SHP77 treated with DMSO at 0.1 percent for 48 hours (cell line): ENCODE measurements at places on chromosomes 16 and 17.

GRCh38 chr17:48250949-48251348, 143.4 kb downstream of the SNX11 start:
- no peak for DNase-seq

- DNase-seq: peak; percentile 16
Observed at GRCh38 chr17:79388556-79389295, 222.1 kb downstream of the RBFOX3 start.

GRCh38 chr17:35080536-35080935, 17.0 kb upstream of the RFFL start:
- DNase-seq: no peak

DNA sequence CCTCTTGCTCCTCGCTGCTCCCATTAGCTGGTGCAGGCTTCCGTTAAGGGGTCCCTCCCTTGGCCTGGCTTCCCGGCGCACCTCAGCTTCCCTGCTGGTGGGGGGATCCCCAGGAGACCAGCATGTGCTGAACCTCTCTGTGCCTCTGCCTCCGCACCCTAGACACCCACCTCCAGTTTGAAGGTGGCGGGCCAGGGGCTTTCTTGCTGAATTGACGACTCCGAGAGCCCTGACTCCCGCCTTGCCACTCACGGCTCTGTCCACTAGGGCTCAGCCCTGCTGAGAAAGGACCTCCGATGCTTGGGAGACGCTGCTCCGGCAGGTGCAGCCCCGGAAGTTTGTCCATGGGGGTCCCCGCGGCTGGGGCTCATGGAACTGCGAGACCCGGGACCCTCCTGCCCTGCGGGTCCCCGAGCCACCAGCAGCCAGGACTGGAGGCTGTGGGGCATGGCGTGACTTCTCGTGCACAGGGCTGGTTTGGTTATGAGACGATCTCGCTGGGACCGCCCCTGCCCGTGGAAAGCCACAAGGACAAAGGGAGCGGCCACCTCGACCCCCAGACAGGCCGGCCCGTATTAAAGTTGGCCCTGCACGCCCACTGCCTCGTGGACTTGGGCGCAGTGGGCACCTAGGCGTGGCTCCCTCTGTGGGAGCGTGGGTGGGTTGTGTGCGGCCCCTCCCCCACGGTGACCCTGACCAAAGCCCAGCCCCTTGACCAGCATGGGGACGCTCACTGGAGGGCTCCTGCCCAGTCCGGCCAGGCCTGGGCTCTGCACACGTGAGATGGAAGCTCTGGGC, 8.1 kb downstream of the CHMP6 start:
- DNase-seq: no peak

DNA sequence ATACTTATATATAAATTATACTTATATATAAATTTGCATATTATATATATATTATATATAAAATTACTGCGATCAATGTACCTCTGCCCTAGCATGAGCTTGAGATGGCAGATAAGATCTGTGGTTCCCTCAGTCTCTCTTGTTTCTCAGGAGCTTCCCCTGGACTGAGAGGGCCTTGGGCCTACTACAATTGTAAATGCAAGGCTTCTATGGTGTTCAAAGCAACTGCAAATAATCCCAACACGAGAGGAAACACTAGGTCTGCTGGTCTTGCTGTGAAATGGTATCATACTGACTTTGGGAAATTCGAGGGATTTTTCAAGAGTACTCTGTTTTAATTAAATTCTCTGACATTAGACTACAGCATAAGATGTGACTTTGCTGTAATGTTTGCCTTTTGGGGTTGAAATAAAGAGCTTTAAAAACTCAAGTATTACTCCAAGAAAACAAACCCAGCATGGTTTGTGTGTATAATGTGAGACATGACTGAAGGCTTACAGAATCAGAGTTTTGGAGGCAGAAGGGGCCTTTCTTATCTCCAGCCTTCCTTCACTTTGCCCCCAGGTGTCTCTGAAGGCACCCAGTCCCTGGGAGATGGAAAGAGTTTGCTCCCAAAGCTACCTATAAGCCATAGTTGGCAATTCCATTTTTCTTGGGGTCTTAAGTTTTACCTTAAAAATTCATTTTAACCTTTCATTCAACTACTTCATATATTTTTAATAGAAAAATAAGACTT, 24.2 kb downstream of the ACSM1 start:
- no peak for DNase-seq

GRCh38 chr16:9630985-9631384, 539.5 kb downstream of the HAPSTR1 start:
- DNase-seq: no peak

DNA sequence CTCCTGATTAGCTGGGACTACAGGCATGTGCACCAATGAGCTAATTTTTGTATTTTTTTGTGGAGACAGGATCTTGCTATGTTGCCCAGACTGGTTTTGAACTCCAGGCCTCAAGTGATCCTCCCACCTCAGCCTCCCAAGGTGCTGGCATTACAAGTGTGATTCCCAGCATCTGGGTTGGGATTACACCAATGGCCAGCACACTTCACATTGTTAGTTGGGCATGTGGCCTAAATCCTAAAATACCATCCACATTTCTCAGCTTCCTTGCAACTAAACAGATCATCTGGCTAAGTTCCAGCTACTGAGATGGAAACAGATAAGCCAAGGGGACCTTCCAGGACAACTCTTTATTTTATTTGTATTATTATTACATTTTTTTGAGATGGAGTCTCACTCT, 9.9 kb downstream of the RABEP2 start:
- DNase-seq: no peak

- DNase-seq: no peak
Observed at GRCh38 chr16:11046382-11046931, 102.1 kb downstream of the CLEC16A start.

GRCh38 chr17:78111016-78111726, 17.4 kb downstream of the TMC6 start:
- DNase-seq: no peak

DNA sequence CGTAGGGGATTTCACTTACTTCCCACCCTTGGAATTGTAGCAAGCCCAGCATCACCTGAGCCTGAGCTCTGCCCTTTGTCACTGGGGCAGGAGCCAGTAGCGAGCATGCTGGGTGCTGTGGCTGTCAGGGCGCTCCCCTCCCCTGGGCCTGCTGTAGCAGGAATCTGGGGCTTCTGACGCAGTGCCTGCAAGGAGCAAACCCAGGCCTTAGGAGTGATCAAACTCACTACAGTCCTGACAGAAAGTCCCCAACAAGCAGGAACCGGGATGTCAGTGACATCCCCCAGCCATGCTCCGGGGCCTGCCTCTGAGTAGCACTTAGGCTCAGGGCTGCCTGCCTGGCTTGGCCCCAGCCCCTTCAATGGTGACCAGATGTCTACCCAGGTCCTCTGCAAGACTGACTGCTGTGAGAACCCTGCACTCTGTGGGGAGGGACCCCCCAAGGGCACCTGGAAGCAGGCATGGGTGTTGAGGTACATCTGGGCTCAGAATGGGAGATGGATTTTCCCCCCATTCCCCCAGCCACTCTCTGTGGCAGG, 23.5 kb downstream of the PLD6 start:
- DNase-seq: no peak

GRCh38 chr17:34386343-34386696, 23.3 kb upstream of the CCL1 start:
- no peak for DNase-seq

DNA sequence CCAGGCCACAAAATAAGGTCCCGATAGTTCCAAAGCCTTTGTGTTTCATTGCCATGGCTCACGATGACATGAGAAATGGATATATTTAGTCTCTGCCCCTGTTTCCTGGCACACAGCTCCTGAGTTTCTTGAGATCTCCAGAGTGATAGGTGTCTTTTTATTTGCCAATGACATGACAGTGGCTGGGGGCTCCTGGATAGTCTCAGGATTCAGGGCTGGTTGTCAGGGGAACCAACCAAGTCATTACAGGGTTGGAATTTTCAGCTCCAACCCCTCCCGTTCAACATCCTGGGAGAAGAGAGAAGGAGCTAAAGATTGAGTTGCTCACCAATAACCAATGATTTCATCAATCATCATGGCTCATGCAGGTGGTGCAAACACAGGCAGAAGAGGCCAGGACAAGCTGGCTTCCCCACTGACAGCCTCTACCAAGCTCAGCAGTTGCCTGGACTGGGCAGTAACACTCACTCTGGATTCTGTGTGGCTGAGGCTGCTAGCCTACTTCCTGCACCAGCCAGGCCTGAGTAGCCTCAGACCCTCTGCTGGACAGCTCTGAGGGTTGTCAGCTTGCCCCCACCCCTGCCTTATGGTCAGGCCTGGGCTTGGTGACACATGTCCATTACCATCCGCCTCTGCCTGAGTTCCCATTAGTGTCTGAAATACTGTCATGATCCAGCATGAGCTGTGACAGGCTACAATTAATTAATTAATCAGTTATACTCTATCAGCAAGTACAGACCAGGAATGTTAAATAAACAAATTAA, 534.4 kb upstream of the CDH5 start:
- no peak for DNase-seq

DNA sequence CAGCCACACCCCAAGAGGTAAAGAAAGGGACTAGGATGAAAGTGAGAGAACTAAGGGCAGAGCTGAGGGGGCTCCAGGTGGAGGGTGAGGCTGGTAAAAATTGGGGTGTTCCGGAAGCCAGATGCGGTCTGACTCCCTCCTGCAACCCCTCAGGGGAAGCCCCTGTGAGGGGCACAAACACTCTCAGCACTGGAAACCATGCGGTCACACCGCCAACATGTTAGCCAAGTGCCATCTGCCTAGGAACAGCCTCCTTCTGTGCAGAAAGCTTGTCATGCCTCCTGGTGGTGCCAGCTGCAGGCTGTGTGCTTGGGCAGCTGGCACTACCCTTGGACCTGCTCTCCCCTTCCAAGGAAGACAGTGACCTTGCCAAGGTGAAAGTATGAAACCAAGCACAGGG, 83.5 kb upstream of the RPL38 start:
- DNase-seq: peak; percentile 87

DNA sequence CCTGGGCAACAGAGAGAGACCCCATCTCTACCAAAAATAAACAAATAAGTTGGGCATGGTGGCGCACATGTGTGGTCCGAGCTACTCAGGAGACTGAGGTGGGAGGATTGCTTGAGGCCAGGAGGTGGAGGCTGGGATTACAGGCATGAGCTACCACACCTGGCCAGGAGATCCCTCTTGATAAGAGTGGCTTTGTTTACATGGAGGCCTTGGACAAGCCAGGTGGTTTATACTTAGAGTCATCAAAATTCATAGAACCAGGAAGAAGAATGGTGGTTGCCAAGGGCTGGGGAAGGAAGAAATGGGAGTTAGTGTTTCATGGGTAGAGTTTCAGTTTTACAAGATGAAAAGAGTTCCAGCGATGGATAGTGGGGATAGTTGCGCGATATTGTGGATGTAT, 8.8 kb upstream of the ZFP1 start:
- DNase-seq: no peak

GRCh38 chr17:15263680-15264079, 1.4 kb downstream of the PMP22 start:
- no peak for DNase-seq

DNA sequence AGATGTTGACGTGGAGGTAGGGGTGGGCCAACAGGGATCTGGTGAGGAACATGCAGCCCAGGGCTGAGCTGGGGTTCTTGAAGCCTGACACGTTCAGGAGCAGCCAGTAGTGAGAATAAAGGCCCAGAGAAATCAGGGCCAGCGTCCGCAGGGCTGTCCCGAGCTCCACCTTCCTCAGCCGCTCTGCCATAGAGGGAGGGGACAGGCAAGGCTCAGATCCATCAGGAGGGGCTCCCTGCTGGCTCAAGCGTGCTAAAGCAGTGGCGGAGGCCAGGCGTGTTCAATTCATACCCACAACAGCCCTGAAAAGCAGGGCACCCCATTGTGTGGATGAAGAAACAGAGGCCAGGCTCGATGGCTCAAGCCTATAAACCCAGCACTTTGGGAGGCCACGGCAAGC, 8.3 kb upstream of the FDXR start:
- DNase-seq: no peak

DNA sequence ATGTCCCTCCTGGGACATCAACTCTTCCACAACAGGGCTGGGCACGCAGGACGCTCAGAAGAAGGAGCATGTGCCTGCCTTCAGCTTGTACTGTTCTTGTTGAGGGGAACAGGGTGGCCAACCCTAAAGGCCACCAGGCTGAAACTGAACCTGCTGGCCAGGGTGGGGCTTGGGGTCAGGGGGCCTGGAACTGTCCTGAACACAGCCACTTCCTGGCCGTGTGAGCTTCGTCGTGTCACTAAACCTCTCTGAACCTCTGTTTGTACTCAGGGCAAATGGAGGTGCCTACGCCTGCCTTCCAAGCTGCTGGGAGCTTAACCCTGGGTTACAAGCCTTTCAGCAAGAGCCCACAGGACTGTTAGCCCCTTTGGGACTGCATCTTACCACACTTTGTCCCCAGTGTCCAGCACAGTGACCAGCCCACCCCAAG, 6.7 kb downstream of the ARHGAP27 start:
- DNase-seq: no peak

DNA sequence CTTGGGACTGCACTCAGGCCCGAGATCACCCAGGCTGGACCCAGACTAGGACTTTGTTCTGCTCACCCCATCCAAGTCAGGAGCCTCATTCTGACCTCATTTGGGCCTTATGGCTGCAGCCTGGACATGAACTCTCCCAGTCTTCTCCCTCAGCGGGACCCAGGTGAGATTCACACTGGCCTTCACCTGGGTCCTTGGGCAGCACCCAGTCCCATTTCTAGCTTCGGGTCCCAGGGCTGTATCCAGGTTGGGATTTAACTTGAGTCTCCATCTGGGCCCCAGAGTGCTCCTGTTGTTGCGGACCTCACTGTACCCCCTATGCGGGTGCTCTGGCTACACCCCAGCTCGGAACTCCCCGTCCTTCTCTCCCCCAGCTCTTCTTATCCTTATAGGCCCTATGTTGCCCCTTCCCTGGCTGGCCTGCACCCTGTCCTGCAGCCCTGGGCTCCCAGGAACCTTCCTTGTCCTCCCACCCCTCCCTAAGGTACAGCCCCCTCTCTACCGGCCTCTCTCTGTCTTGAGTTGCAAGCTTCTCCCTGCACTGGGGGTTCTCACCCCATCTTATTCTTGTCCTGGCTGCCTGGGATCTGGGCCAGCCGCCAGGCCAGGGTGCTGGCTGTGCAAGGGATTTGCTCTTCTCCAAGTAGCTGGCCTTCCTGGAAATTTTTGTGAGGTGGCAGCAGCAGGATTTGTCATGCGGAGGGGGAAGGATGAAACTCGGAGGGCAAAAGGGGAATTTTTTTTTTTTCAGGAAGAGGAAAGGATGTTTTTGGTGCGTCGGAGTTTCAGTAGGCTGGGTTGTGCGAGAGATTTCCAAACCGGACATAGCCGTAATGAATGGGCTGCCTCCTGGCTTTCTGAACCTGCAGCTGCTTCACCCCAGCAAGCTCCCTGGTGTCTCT, 904 bp downstream of the MAP2K3 start:
- DNase-seq: no peak

DNA sequence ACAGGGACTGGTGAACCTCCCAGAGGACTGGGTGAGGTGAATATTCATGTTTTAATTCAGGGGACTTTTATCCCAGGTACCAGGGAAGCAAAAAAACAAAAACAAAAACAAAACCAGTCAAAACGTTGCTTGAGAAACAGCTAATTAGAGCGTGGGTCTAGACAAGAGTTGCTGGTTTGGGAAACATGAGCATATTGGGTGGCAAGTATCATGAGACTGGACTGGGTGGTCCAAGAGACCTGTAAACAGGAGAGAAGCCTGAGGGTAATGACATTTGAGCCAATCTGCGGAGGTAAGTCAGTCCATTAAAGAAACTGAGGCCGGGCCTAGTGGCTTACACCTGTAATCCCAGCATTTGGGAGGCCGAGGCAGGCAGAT, 11.5 kb upstream of the BPTF start:
- no peak for DNase-seq

- DNase-seq: no peak
Observed at GRCh38 chr17:51508048-51508447, 247.7 kb downstream of the UTP18 start.
